SJSA1 (cell line): ENCODE measurements at places on chromosomes 3 and 15.

- peak; percentile 76 for DNase-seq
These were observed 5.5 kb downstream of the CPNE4 start for GRCh38 chr3:132029182-132029902.

DNA sequence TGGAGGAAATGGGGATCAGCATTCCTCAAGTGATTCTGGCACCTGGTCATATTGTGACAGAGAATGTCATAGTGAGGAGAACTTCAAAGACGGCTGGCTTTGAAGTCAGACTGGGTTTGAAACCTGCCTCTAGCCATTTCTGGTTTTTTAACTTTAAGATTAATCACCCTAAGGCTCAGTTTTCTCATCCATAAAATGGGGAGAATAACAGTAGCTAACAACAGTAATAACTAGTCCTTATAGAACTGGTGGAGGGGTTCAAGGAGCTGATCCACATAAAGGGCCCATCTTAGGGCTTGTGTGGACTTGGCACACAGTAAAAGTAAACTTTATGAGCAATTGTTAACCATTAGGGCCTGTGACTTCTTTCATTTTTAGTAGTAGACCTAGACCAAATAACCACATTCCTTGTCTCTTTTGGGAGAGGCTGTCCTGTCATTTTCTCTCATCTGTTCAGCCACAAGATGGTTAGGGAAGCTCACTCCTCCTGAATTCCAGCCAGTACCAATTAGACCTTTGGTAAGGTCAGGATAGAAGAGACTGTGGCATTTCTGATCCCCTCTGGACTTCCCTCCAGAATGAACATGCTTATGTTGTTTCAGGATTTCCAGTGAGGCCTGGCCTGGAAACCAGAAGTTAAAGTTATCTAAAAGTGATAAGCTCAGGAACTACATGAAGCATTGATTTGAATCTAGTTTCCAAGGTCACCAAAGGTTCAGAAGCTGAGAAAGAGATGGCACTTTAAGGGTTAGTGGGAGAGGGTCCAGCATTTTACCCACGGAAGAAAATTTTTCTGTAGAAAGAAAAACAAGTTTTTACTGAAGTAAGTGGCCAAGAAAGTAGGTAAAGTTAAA, 159.3 kb upstream of the DPH6 start:
- no peak for DNase-seq

DNA sequence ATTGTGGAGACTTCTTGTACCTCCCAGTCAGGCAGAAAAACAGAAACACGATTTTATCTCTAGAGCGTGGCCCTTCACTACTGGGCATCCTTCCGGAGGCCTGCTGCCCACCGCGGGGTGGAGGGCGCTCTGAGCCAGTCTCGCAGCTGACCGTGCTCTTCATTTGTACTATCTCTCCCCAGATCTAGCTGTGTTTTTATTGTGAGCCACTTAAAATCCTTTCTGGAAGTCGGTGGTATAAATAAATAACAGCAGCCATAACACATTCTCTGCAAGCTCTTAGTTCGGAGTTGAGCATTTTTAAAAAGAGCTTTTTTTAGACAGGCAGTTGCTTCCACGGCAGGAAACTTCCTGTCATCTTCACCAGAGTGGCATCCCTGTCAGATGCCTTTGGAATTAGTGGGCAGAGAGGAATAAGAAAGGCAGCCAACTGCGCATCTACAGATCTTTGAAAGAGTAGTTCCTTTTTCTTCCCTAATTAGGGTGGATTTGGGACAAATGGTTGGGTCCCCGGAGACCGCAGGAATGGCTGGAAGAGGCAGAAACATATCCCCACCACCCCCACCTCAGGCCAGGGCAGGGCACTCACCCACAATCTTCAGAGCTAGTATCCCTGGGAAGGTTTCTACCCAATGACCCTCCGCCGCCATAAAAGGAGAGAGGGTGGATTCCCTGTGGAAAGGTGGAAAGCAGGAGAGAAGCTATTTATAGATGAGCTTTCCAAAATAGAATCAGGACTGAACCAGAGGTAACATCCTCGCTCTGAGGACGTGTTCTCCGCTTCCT, 91.1 kb downstream of the TOP2B start:
- DNase-seq, result peak; percentile 93

- no peak for DNase-seq
These were observed 157.3 kb downstream of the WNT5A start for GRCh38 chr3:55329849-55330248.

DNA sequence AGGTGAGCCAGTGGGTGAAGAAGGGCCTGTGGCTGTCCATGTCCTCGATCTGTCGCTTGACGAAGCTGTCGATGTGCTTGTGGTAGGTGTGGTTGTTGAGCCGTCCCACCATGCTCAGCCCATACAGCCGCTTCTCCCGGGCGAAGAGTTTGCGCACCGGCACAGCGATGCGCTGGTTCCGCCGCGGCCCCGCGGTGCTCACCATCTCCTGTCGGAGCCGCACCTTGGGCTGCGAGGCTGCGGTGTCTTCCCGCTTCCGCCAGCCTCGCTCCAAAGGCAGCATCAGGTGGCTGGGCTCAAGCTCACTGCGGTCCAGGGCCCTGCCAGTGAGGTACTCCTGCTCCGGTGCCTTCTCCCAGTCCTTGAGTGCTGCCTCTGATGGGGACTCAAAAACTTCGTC, 34.0 kb upstream of the GRIP2 start:
- no peak for DNase-seq

DNA sequence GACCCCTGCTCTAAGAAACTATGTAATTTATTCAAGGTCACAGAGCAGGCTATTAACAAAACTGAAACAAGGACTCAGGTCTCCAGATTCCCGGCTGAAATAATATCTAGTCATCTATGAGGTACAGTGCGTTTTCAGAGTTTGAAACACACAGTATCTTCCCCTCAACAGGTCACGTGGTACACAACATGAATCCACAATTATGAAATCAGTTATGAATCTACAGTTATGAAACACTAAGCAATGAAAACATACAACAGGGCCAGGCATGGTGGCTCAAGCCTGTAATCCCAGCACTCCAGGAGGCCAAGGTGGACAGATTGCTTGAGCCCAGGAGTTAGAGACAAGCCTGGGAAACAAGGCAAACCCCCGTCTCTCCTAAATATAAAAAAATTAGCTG, 72.7 kb downstream of the FSIP1 start:
- DNase-seq, result no peak

DNA sequence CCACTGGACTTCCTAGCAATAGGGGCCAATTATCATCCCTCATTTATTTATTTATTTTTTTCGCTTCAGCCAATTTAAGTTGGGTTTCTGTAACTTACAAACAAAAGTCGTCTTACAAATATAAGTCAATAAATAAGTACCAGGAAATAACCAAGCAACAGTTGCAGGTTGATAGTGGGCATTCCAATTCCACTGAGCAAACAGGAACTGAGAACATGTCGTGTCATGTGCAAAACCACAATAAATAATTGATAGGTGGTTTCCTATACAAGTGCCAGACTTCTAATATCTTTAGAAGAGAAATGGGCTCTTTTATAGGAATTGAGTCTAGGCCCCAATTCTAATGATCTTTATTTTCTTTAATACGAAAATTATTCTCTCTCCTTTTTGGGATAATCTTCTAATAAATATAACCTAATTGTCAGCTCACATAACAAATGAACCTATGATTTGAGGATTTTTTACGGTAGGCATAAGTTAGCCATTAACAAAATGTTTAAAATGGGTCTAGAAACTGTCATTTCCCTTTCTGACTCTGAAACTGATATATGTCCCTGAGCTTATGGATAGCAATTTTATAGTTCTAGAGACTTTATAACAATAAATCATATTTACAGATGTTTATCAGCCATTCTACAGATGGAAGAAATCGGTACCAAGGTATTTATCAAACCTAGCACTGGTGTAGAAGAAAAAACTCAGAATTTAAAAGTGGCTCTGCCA, 571.8 kb downstream of the FOXP1 start:
- DNase-seq, result no peak
